ENCODE measurements at places on chromosomes 5 and 9.

- H3K4me3 ChIP-seq: peak overlapping the region; percentile 2
- DNase-seq: no peak
- H3K36me3 ChIP-seq: no peaks in the 10 kb centered on the region
- no peak overlapping the region for H3K27ac ChIP-seq
- no peaks in the 10 kb centered on the region for H3K4me1 ChIP-seq
- H3K27me3 ChIP-seq: no peaks in the 10 kb centered on the region
Observed at GRCh38 chr5:35857606-35858205, 1.0 kb downstream of the IL7R start.

DNA sequence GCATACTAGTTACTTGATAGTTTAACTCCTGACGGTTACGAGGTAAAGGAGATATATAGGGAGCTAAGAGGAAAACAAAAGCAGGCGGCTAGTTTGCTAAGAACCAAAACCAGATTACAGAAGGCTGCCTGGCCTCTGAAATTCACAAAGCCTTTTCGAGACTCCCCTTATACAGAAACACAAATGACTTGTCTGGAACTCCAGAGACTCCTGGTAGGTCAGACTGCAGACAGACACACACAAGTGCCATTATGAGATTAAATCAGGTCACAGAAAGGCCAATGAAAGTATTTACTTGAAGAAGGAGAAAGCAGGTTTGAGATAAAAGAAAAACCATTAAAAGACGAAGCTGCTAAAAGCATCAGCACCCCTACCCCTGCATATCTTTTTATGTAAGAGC lies 142.5 kb upstream of the LRRTM2 start:
- H3K36me3 ChIP-seq: peaks cover 68% of the 10 kb centered on the region
- H3K27me3 ChIP-seq: no peaks in the 10 kb centered on the region
- no peaks in the 10 kb centered on the region for H3K4me1 ChIP-seq
- DNase-seq: no peak
- H3K27ac ChIP-seq: no peak overlapping the region

GRCh38 chr5:87020099-87020934 lies 247.4 kb upstream of the RASA1 start:
- no peak overlapping the region for H3K4me3 ChIP-seq
- no peak overlapping the region for H3K27ac ChIP-seq
- H3K4me1 ChIP-seq: peaks cover 15% of the 10 kb centered on the region
- peak; percentile 70 for DNase-seq
- H3K36me3 ChIP-seq: no peaks in the 10 kb centered on the region
- no peaks in the 10 kb centered on the region for H3K27me3 ChIP-seq

DNA sequence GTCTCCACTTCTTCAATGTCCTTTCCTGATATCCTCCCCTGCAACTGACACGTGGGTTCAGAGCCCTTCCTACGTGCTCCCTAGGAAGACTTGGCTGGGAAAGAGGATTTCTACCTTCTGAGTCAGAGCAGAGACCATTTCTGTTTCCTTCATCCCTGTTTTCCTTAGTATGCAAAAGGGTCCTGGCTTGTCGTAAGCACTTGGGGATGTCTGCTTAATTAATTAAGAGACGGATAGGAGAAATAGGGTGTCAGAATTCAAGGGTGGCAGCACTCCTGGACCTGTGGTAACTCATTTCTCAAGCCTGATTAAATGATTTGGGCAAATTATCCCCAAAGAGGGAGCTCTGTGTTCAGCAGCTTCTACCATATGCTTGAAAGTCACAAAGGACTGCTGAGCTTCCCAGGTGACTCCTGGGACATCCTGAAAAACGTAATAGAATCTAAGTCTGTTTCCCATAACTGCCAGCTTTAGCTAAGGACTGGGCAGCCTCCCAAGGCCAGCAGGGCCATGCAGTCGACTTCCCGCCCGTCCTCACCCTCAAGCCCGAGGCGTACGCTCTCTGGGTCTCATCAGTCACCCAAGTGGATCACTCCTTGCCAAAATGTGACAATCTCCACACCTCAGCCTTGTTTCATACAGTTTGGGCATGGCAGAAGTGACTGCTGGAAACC lies 20.5 kb downstream of the ABCA1 start:
- peak; percentile 47 for DNase-seq
- peak overlapping the region; percentile 67 for H3K27ac ChIP-seq
- H3K4me3 ChIP-seq: no peak overlapping the region
- peaks cover 8% of the 10 kb centered on the region for H3K36me3 ChIP-seq
- H3K27me3 ChIP-seq: no peaks in the 10 kb centered on the region
- peaks cover 66% of the 10 kb centered on the region for H3K4me1 ChIP-seq

DNA sequence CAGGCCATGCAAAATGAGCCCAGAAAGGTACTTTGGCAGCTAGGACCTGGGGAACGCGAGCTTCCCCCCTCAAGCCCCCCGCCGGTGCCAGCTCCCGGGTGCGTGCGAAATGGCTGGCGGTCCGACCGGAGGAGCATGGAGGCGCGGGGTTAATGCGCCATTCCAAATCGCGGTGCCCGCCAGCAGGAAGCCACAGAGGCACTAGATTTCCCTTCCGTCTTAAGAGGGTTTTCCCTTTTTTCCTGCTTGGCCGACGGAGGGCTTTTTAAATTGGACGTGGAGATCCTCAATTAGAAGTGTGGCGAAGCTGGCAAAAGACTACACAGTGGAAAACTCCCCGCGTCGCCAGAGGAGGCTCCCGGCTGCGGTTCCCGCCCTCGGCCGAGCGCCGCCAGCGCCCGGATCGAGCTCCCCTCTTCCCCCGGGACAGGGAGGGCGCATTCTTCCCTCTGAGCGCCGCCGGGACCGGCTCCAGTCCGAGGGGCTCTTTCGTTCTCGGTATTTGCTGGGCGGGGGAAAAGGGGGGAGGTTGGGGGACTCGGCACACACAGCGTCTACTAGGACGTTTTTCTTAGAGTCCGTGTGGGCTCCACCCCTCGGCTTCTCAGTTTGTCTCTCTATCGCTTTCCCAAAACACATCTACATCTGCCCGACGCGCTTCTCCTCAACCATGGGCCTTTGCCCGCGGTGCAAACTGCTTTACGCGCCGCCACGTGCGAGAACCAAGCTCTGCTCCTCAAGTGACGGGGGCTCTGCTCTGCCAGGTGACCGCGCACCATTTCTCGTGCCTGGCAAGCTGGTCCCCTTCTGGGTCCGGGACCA lies 3.0 kb downstream of the GDNF start:
- H3K27me3 ChIP-seq: peaks cover 8% of the 10 kb centered on the region
- peak; percentile 72 for DNase-seq
- peak overlapping the region; percentile 28 for H3K27ac ChIP-seq
- H3K4me1 ChIP-seq: peaks cover 40% of the 10 kb centered on the region
- no peaks in the 10 kb centered on the region for H3K36me3 ChIP-seq

GRCh38 chr5:50984640-50985039 lies 318.2 kb downstream of the PARP8 start:
- no peaks in the 10 kb centered on the region for H3K36me3 ChIP-seq
- H3K27me3 ChIP-seq: no peaks in the 10 kb centered on the region
- no peak overlapping the region for H3K4me3 ChIP-seq
- peaks cover 13% of the 10 kb centered on the region for H3K4me1 ChIP-seq
- H3K27ac ChIP-seq: no peak overlapping the region

- H3K4me3 ChIP-seq: no peak overlapping the region
- H3K36me3 ChIP-seq: no peaks in the 10 kb centered on the region
- DNase-seq: peak; percentile 40
- peaks cover 32% of the 10 kb centered on the region for H3K4me1 ChIP-seq
- no peak overlapping the region for H3K27ac ChIP-seq
Observed at GRCh38 chr5:121967187-121967586, 5.4 kb downstream of the SRFBP1 start.

GRCh38 chr5:151174612-151175101 lies 17.1 kb upstream of the ANXA6 start:
- no peaks in the 10 kb centered on the region for H3K36me3 ChIP-seq
- DNase-seq: peak; percentile 40
- no peak overlapping the region for H3K27ac ChIP-seq
- H3K4me1 ChIP-seq: peaks cover 9% of the 10 kb centered on the region
- no peaks in the 10 kb centered on the region for H3K27me3 ChIP-seq

DNA sequence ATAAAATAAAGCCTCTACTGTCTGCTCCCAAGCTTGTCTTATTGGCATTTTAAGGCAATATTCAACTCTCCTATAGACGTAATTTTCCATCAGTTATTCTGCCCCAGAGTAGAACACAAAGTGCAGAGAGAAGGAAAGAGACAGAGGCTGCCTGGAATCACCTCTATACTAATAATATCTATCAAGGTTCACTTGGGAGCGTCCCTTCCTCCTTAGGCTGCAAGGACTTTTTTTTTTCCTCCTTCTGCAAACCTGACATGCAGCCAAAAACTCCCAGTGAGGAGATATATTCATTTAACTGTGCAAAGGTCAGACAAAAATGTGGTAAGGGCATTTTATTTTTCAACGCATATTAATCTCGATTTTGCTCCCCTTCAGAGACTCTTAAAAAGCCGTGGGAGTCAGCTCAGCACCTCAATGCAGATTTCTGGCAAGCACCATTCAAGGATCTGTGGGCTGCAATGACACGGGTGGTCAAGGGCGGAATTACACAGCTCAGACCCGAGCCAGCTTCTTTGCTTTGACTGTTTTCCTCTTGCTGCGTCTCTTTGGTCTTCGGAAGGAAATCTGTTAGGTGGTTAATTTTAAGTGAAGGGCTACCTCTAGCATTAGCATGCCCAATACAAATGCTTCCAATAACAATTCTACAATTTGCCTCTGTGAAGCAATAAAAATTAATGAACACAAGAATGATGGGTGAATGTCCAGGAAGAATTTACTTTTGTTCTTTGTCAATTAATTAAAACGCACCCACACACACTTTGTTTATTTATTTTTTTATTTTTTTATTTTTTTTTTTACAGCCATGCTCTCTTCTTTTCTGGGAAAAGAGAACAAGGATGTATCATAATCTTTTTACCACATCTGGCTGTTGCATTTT lies 587.7 kb upstream of the GRAMD2B start:
- H3K27me3 ChIP-seq: no peaks in the 10 kb centered on the region
- no peak overlapping the region for H3K27ac ChIP-seq
- peak overlapping the region; percentile 6 for H3K4me3 ChIP-seq
- H3K4me1 ChIP-seq: no peaks in the 10 kb centered on the region
- H3K36me3 ChIP-seq: no peaks in the 10 kb centered on the region
- peak; percentile 83 for DNase-seq

- no peak for DNase-seq
- H3K4me3 ChIP-seq: no peak overlapping the region
- H3K4me1 ChIP-seq: peaks cover 11% of the 10 kb centered on the region
- H3K36me3 ChIP-seq: no peaks in the 10 kb centered on the region
- no peaks in the 10 kb centered on the region for H3K27me3 ChIP-seq
Observed at GRCh38 chr9:88536951-88537760, 2.2 kb downstream of the NXNL2 start.

DNA sequence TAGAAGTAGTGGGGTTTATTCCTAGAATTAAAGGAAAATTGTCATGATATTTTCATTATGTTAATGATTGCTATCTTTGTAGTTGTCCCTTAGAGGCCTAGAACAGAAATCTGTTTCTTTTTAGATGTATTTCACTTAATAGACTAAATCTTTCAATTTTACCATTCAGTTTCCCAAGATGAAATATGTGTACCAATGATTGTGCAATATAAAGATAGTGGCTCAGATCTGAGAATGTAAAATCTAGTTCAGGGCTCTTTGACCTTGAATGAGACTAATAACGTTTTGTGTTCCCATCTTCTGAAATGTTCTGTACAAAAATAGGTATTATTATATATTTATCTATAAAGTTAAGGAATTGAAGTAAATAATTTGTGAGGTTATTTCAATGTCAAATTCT lies 947.9 kb downstream of the DTWD2 start:
- no peak for DNase-seq
- H3K27me3 ChIP-seq: no peaks in the 10 kb centered on the region
- no peaks in the 10 kb centered on the region for H3K36me3 ChIP-seq
- H3K27ac ChIP-seq: no peak overlapping the region
- no peak overlapping the region for H3K4me3 ChIP-seq

DNA sequence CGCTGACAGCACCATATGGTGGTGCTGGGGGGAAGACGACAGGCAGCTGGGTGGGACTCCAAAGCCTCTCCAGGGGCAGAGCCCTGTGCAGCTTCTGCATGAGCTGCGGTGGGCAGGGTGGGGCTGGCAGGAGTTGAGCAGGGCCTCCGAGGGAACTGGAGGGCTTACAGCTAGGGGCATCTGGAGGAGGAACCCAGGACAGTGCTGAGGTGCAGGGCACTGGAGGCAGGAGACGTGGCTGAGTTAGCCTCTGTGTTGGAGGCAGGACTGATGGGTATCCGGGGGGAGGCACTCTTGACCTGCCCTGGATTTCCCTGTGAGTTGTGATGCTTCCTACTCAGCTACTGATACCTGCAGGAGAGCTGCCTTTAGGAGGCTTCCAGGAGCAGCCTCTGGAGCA lies 45.0 kb downstream of the TENT4A start:
- no peak for DNase-seq
- H3K4me3 ChIP-seq: no peak overlapping the region
- peaks cover 58% of the 10 kb centered on the region for H3K36me3 ChIP-seq
- H3K27me3 ChIP-seq: no peaks in the 10 kb centered on the region
- no peak overlapping the region for H3K27ac ChIP-seq
- H3K4me1 ChIP-seq: no peaks in the 10 kb centered on the region

- DNase-seq: no peak
- H3K27me3 ChIP-seq: no peaks in the 10 kb centered on the region
- H3K36me3 ChIP-seq: no peaks in the 10 kb centered on the region
- H3K4me3 ChIP-seq: no peak overlapping the region
Observed at GRCh38 chr5:173829826-173830225, 58.3 kb upstream of the CPEB4 start.

- DNase-seq: peak; percentile 24
- peaks cover 7% of the 10 kb centered on the region for H3K4me1 ChIP-seq
- no peaks in the 10 kb centered on the region for H3K27me3 ChIP-seq
Observed at GRCh38 chr9:114004221-114004716, 73.8 kb downstream of the AMBP start.

Measured in stomach (tissue), 19 donors.